Epithelial cell of proximal tubule (primary cell): ENCODE measurements at places on chromosomes 1 and 21.
A peak's percentile ranks its signal among the peaks of the same experiment; 100 is the strongest.

DNA sequence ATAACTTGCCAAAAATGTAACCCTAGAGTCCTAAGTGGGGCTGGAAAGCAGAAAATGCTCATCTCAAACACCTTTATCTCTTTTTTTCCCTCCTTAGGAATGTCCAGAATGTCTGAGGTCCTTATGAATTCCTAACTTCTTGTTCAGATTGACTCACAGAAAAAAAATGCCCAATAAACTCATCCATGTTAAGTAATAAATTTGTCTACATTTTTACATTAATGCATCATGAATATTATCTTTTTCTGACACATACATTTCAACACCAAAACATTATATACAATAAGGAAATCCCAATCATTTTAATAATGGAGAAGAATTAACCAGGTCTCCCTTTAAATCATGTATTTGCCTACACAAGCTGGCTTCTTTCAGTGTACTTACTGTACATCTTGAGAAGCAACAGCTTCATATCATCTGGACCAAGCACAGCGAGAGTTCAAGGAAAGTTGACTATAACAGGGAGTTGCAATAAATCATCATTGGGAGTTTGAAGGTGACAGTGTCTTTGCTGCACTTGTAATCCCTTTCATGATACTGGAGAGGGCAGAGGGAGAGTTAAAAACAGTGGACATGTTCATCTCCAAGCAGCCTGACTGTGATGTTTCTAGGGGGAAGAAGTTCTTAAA is 565.2 kb downstream of the LTN1 start:
- no peak for DNase-seq

DNA sequence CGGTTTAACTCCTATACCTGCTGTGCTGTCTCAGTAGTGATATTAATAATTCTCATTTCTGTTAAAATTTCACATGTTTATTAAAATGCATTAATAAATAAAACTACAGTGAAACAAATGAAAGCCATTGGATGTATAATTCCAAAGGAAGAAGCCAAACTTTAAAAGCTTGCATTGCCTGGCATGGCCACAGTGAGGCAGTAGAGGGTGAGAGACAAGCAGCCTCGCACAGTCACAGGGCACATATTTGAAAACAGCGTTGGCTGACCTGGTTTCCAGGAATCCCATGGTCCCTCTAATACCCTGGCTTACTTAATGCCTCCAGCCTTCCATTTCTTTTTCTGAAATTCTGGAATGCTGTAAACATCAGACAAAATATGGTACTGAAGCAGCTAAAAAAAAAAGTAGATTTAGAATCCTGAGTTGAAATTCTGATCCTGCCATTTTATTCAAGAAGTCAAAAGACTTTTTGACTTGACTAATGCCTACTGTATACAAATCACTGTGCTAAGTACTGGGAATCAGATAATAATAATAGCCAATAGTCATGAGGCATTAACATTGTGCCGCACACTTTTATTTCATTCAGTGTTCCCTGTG is 6.7 kb upstream of the RNASEL start:
- peak; percentile 37 for DNase-seq

DNA sequence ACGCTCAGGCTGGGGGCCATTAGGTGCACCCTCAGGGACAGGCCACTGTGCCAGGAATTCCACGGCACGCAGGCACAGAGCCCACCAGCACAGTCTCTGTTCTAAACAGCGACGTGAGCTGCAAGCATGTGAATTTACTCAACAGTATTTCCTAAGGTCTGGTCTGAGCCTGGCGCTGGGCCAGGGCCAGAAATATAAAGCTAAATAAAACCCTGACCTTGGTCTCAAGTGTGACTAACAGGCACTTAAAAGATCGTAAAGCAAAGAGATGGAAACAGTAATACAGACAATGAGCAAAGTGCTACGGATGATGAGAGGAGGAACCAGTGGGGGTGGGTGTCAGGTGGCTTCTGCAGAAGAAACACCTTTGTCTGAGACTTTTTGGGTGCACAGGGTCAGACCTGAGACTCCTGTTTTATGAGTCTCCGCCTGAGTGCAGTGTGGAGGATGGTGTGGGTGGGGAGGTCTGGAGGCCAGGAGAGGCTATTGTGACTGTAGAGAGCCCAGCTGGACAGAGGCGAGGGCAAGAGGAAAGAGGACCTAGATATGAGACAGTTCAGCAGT is 53.4 kb upstream of the EDN2 start:
- DNase-seq, result no peak

- no peak for DNase-seq
These were observed 4.3 kb upstream of the MAN1A2 start for GRCh38 chr1:117362986-117363385.

- no peak for DNase-seq
These were observed 6.9 kb upstream of the TMEM81 start for GRCh38 chr1:205091043-205091740.

DNA sequence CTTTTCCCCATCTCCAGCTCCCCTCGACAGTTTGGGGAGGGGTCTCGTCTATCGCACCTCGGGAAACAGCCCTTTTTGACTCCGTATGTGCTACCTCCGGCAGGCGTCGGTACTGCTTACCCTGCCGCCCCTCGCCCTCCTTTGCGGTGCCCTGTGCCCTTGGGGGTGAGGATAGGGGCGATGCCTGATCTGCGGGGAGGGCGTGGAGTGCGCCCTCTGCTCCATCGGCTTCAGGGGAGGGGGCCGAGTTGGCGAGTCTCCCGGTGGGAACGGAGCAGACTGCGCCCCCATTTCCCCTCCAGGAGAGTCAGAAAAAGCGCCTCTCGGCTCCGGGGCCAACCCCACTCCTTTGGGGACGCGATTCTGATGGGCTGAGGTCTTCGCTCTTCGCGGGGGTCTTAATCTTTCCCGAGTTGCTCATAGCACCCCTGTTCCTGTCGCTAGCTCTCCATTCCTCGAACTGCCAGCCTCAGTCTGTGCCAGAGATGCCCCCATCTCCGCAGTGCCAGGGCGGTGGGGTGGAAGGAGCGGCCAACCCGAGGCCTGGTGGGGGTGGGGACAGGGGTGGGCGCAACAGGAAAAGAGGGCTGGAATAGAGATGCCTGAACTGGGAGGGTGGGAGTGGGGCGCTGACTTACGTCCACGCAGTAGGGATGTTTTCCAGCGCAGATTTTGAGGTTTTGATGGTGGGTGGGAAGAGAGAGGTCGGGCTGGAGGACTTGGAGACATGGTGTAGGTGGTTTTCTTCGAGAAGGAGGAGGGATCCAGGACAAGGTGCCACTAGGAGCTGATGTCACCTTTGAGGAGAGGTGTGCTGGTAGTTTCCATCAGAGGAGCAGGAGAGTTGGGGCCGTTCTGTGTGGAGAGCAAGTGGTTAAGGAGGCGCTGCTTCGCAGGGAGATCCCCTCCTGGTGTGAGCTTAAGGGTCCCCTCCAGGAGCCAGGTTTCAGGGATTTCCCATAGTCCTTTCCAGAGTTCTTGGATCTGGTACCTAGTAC is 674 bp downstream of the PPFIA4 start:
- no peak for DNase-seq
